Esophagus squamous epithelium (tissue), 5 donors: ENCODE measurements at places on chromosomes 6 and 20.

DNA sequence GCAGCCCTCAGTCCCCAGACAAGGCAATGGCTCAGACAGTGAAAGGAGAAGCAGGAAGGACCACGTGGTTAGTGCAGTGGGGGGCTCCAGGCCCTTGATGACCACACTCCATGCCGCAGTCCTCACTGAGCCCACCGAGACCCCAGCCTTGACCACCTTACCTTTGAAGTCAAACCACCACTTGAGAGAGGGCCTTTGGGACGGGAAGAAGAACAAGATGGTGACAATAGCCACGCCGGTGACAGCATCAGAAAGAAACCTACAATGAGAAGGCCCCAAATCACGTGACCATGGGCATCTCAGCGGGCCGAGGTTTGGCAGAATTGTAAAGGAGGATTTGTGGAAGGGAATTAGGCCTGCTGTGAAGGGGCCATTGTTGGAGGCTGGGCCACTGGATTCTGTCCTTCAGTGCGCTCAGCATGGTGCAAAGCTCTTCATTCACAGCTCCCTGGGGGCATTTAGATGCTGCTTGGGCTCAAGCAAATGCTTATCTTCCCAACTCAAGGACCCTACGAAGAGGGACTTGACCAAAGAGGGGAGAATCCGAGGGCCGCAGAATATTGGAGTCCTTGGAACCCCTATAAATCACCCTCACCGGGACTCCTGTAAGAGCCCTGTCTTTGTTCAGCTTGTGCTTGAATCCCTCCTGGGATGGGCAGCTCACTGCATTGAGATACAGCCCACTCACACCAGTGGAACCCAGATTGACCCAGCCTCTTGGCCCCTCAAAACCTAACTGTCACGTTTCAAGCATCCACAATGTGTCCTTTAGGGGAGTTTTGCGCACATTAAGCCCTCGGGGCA lies 33.2 kb upstream of the OCSTAMP start:
- DNase-seq = no peak

GRCh38 chr6:109442393-109442924 lies 1.9 kb downstream of the SMPD2 start:
- DNase-seq = no peak

- no peak for DNase-seq
These were observed 1.4 kb downstream of the DEFB132 start for GRCh38 chr20:258963-259362.

- no peak for DNase-seq
These were observed 11.2 kb upstream of the SERPINB6 start for GRCh38 chr6:2982426-2983117.

- no peak for DNase-seq
These were observed 96.9 kb upstream of the PTPRK start for GRCh38 chr6:128617285-128617684.
